ENCODE measurements at places on chromosomes 1 and 21.

- DNase-seq: no peak
These were observed 10.9 kb upstream of the AGPAT3 start for GRCh38 chr21:43853851-43854772.

GRCh38 chr1:27970401-27970800 lies 10.6 kb downstream of the XKR8 start:
- no peak for DNase-seq

- no peak for DNase-seq
These were observed 25.6 kb downstream of the CEP170 start for GRCh38 chr1:243229526-243229925.

DNA sequence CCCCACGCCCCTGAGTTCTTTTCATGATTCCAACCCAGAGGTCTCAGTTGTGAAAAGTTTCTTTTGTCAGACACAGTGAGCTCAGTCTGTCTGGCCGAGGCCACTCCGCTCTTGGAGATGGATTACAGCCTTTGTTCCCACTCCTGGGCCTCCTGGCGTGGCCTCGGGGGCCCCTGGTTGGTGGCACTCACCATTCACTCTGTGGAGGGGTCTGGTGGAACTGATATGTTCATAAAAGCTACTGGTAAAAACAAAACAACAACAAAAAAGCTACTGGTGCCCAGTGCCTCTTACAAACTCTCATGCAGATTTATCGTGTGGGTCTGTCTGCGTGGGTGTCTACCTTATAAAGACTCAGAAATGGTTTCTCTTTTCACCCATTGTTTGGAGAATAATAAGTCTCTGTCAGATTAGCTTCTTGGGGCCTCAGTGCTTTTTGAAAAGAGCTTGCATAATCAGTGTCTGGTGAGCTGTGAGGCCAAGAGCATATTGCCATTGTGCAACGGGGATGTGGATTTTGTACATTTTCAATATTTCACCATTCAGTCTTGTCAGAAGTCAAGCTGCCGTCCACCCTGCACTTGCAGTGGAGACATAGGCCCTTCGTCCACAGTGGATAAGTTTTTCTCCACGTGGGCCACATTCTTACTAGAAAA lies 86.7 kb downstream of the GALNT2 start:
- no peak for DNase-seq

GRCh38 chr1:78286686-78287085 lies 204.1 kb upstream of the PTGFR start:
- DNase-seq: no peak

DNA sequence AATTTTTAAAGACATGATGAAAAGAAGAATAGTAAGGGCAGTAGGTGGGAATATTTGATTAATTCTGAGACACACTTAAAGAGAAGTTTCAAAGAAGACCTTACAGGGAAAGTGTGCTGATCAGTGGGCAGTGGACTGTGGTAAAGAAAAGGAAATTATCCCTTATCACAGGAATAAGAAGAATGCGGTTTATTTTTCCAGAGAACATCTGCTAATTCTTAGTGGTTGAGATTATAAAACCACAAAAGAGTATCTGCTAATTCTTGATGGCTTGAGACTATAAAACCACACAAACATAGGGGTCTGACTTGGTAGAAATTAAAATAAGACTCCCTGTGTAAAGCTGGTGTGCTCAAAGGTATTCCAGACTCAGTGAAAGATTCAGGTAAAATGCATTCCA lies 60.0 kb upstream of the KCTD3 start:
- no peak for DNase-seq

GRCh38 chr21:34834290-34834689 lies 165.5 kb downstream of the CLIC6 start:
- no peak for DNase-seq

DNA sequence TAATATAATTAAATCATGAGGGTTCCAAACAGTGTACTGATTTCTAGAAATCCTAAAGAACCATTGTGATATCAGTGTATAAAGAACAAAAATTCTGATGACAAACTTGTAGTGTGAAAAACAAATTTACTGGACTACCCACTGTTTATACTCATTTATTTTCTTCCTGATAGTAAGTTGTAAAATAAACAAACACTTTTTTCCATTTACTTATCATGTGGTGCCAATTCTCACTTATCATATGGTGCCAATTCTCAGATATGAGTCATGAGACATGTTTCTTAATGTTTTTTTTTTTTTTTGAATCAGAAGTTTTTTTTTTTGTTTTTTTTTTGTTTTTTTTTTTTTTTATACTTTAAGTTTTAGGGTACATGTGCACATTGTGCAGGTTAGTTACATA lies 137.7 kb downstream of the LEPR start:
- no peak for DNase-seq

DNA sequence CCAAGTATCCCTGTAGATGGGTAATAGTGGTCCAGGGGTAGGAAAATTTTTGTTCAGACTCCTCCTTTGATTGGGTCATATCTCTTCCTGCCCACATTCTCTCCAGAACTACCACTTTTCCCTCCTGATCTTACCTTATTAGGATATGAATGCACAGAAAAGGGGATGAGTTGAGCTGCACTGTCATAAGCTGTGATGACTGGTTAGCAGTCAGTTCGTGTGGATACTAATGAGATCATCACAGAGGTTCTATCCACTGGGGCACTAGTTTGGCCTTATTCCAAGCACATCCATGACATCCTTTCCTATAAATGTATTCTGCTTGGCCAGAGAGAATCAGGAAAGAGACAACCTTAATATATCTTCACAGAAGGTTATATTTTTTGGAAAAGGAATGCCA lies 22.1 kb upstream of the TBX15 start:
- no peak for DNase-seq

DNA sequence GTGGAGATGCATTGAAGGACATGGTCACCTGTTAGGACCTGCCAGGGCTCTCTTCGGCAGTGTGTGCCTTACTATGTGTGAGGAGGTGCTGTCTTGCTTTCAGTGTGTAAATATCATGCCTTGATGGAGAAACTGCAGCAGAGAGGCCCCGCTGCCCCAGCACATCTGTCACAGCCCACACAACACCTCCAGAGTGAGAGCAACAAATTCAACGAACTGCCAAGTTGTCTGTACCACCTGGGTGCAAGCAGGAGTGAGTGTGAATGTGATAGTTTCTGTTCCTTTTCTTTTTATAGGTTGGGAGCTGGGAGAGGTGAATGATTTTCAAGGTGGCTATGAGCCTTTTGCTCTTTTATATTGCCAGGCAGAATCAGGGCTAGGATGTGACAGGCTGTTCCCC lies 114.6 kb upstream of the KIAA0040 start:
- DNase-seq: no peak

- no peak for DNase-seq
These were observed 63.4 kb upstream of the PSEN2 start for GRCh38 chr1:226806988-226807387.
